ENCODE measurements at places on chromosomes 2 and 18. TPM values are rescaled to one million over a fixed set of nuclear protein-coding genes. Genes with fewer than 3 reads are reported as not detected.
A peak's percentile ranks its signal among the peaks of the same experiment; 100 is the strongest.

- no peaks in the 10 kb centered on the region for H3K4me1 ChIP-seq
- DNase-seq = no peak
- peak overlapping the region; percentile 40 for H3K27ac ChIP-seq
- H3K36me3 ChIP-seq = no peaks in the 10 kb centered on the region
Measured at GRCh38 chr2:98701230-98701629, 29.7 kb downstream of the MGAT4A start.

GRCh38 chr2:37870829-37871228 lies 54.3 kb upstream of the RMDN2 start:
- DNase-seq = no peak
- no peaks in the 10 kb centered on the region for H3K27me3 ChIP-seq
- no peak overlapping the region for H3K4me3 ChIP-seq
- no peak overlapping the region for H3K27ac ChIP-seq

DNA sequence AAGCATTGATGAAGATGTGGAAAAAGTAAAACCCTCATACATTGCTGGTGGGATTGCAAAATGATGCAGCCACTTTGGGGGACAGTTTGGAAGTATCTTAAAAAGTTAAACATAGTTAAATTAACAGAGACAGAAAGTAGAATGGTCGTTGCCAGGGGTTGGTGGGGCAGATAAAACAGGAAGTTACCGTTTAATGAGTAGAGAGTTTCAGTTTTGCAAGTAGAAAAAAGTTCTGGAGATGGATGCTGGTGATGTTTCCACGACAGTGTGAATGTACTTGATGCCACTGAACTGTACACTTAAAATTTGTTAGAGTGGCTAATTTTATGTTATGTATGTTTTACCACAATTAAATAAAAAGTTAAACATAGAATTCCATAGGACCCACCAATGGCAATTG lies 44.5 kb upstream of the EGR4 start:
- H3K27ac ChIP-seq = no peak overlapping the region
- no peak for DNase-seq
- H3K36me3 ChIP-seq = no peaks in the 10 kb centered on the region
- H3K4me3 ChIP-seq = no peak overlapping the region

Gene IMPACT
- 12.3 TPM for total RNA-seq

Gene FBXO15
- total RNA-seq = not detected

Measured in Peyer's patch (tissue), 4 donors.